ENCODE measurements at places on chromosomes 7 and 10.

DNA sequence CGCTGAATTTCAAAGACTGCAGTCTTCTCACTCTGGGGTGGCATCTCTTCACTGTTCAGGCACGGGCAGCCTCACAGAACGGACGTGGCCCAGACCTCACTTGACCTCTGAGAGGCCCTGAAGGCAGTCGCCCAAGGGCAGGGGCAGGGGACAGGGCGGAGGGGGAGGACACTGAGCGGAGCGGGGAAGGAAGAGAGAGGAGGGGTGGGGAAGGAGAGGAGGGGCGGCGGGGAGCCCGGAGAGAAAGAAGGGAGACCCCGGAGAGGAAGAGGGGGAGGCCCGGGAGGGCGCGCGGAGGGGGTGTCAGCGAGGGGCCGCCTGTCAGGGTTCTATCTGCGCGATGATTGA lies 58.7 kb upstream of the COMTD1 start:
- no peak for DNase-seq

GRCh38 chr10:33900596-33900995 lies 566.1 kb upstream of the NRP1 start:
- DNase-seq, result no peak

DNA sequence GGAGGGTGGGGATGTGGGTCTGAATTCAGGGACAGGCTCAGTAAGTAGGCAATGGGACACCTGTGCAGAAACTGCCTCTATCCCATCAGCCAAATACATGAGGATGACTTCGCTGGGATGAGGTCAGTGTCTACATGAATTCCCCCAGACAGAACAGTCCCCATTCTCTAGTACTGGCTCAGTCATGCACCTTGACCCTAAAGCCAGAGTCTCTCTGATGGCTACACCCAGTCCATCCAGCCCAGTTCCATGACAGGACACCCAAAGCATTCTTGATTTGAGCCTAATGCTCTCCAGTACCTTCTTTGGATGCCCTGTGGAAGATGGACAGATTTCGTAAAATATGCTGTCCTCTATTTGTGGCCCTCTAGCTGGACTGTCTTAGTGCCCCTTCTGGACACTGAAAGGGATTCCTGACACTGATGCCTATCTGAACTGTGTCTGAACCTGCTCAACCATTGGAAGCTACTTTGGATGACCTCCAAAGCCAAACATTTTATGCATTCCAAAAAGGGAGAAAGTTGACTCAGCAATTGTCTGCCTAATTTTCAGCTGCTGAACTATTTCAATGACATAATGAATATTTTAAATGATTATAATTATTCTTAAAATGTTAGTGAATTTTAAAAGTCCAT lies 14.6 kb downstream of the SFRP4 start:
- DNase-seq, result no peak

DNA sequence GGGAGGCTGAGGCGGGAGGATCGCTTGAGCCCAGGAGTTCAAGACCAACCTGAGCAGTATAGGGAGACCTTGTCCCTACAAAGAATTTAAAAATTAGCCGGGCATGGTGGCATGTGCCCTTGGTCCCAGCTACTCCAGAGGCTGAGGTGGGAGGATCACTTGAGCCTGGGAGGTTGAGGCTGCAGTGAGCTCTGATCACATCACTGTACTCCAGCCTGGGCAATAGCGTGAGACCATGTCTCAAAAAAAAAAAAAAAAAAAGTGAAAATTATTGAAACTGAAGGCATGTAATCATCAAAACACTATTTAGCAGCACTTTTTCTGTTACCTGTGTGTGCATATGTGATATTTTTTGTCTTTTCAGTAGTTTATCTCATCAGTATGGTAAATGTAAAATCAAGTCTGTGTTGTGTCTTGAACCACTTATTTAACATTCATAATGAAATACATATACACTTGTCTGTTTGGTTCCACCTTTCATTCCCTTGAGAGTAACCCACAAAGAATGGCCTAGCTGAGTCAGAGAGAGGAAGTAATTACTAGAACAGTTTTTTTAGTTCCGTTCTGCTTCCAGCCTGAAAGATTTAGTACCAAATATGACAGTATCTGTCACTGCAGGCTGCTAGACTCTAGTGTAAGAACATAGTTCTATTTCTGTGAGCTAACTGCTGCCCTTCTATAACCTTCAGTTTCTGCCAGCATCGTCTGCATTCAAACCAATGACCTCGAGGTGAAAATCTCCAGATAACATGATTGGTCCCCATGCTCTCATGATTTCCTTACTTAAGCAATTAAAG lies 68.6 kb downstream of the MMRN2 start:
- peak; percentile 52 for DNase-seq

DNA sequence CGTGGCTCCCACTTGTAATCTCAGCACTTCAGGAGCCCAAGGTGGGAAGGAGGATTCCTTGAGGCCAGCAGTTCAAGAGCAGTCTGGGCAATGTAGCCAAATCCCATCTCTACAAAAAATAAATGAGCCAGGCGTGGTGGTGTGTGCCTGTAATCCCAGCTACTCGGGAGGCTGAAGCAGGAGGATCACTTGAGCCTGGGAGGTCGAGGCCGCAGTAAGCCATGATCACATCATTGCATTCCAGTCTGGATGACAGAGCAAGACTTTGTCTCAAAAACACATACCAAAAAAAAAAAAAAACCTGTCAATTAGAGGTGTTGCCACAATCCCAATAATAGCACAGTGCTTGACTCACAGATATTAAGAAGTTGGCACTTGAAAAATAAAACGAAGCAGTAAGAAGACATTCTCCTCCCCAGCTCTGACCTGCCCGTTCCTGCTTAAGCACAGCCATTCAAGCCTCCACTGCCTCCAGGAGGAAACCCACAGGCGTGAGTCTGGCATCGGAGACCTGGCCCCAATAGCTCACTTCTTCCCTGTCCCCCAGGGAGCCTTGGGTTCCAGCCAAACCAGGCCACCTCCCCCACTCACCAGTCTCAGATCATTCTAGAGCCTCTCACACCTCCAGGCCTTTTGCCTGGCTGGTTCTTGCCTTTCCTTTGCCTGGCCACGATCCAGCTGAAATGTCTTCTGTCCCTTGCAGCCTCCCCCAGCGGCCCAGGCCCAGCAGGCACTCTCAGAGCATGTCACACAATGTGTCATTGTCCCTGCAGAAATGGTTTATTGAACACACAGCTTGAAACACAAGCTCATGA lies 45.3 kb upstream of the GTF2I start:
- DNase-seq, result peak; percentile 98

DNA sequence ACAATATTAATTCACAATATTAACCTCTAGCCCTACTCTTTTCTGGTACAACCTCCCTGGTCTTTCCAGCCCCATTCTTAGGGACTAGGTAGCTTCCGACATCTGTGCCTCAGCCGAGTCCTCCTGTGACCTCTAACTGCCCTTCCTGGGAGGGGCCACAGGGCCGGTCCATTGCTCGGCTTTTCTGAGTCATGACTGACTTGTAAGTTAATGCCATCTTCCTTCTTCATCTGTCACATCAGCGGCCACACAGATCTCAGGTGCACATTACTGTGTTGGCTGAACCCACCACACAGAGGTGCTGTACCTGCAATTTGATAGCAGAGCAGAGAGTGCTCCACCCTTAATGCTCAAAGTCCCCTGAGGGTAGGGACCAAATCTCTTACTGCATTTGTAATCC lies 4.1 kb upstream of the CPA4 start:
- peak; percentile 30 for DNase-seq

GRCh38 chr10:43000651-43001426 lies 76.0 kb upstream of the RET start:
- DNase-seq, result no peak

GRCh38 chr10:97607095-97607636 lies 17.6 kb downstream of the C10orf62 start:
- DNase-seq, result no peak

GRCh38 chr10:992467-992866 lies 4.2 kb downstream of the GTPBP4 start:
- no peak for DNase-seq

GRCh38 chr7:27251652-27252590 lies 9.3 kb downstream of the EVX1 start:
- DNase-seq, result no peak

DNA sequence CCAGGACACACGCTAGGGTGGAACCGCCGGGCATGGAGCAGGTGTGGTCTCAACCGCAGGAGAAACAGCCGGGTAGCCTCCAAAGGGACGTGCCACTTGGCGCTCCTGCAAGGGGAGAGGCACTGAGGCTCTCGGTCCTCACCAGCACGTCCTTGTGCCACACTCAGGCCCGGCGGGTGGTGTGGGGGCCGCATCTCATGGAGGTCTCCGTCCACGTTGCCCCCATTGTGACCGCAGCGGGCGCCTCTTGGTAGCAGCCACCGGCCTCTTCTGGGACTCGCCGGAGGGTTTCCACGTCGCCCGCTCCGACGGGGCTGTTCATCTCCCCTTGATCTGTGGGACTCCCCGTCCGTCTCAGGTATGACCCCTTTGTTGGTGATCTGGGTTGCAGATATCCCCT lies 49.2 kb upstream of the ELFN1 start:
- no peak for DNase-seq

GRCh38 chr10:1420661-1421362 lies 316.5 kb downstream of the ADARB2 start:
- peak; percentile 35 for DNase-seq

- peak; percentile 34 for DNase-seq
Observed at GRCh38 chr7:101507791-101508252, 121.3 kb downstream of the MYL10 start.

GRCh38 chr7:49866910-49867309 lies 93.5 kb downstream of the VWC2 start:
- no peak for DNase-seq

GRCh38 chr7:136514776-136515175 lies 353.7 kb upstream of the CHRM2 start:
- DNase-seq, result no peak

DNA sequence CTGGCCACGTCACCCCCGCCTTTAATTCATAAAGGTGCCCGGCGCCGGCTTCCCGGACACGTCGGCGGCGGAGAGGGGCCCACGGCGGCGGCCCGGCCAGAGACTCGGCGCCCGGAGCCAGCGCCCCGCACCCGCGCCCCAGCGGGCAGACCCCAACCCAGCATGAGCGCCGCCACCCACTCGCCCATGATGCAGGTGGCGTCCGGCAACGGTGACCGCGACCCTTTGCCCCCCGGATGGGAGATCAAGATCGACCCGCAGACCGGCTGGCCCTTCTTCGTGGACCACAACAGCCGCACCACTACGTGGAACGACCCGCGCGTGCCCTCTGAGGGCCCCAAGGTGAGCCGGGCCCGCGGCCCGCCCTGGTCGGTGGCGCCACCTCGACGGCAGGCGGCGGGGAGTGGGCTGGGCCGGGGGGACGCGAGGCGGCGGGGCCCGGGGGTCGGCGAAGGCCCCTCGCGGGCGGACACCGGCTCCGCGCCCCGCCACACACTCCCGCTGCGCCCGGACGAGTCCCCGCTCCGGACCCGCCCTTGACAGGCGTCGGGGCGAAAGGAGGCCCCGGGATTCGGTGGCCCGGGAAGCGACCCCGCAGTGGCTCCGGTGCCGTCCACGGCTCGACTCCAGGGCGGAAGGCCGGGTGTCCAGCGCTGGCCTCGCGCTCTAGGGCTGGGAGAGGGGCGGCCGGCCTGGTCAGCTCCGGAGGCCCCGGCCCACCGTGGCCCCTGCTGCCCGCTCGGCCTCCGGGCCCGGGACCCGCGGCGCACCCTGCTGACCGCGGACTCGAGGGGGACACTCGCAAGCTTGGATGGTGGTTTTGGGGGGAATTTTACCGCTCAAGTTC lies 557 bp downstream of the BAG3 start:
- DNase-seq, result no peak

- no peak for DNase-seq
Observed at GRCh38 chr7:95861041-95861440, 88.7 kb downstream of the DYNC1I1 start.

- DNase-seq, result peak; percentile 38
Observed at GRCh38 chr7:35036361-35037171, 719 bp downstream of the DPY19L1 start.

DNA sequence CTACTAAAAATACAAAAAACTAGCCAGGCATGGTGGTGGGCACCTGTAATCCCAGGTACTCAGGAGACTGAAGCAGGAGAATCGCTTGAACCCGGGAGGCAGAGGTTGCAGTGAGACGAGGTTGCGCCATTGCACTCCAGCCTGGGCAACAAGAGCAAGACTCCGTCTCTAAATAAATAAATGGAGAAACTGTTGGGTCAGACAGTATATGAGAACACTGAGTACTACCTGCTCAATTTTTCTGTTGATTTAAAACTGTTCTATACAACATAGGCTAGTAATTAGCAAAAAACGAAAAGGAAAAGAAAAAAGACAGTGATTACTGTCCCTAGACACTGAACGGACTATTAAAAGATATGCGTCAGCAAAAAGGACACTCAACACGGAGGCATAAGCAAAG lies 26.7 kb downstream of the GFRA1 start:
- no peak for DNase-seq

DNA sequence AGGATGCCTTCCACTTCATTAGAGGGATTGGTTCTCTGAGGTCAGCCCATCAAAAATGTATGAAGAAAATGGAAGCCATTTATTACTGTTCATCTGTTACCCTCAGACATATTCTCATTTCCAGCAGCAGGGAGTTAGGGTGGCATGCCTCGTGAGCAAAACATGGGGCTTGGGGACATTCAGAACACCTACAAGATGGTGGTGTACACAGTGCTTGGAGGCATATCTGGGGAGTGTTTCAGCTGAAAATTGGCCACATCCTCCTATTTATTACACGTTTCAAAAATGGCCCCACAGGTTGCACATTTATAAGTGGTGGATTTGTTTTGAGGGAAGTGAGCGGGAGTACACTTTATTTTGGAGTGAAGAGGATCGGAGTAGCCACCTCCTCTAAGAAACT lies 93.4 kb downstream of the SPAG6 start:
- no peak for DNase-seq

DNA sequence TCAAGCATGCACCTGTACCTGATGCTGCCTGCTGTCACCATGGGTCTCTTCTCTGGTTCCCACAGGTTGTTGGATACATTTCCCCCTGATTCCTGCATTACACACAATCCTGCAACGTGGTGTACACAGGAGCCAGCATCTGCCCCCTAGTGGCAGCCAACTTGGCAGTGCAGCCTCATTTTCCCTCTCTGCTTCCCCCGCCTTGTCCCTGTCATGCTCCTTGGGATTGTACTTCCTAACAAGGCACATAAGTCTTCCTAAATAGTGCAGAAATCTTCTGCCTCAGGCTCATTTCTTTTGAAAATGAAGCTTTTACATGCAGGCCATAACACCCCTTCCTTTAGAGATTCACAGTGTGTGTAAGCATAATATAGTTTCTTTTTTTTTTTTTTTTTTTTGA lies 387.5 kb downstream of the CCSER2 start:
- peak; percentile 72 for DNase-seq

GRCh38 chr10:128537834-128538330 lies 411.7 kb upstream of the MKI67 start:
- no peak for DNase-seq

GRCh38 chr10:29541422-29542210 lies 93.2 kb downstream of the SVIL start:
- DNase-seq, result no peak

DNA sequence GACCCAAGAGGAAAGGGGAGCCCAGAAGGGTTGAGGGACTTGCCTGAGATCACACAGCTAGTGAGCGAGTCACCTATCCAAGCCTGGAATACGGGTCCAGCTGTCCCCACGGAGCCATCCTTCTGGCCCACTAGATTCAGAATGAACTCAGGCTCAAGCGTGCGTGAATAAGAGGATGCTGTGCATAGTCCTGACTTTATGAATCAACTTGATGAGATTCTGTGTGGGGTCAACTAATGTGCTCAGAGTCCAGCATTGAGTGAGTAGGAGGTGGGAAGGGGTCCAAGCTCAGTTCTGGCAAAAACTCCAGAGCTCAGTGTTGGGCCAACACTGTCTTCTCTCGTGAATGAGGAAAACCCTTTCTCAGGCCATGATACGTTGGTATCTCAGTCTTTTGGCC lies 41.4 kb downstream of the CAMK1D start:
- no peak for DNase-seq

GRCh38 chr7:112938863-112939573 lies 147.6 kb downstream of the GPR85 start:
- peak; percentile 21 for DNase-seq
